Cortex of kidney (tissue), 1 donor: ENCODE measurements at places on chromosomes 6 and 20.

DNA sequence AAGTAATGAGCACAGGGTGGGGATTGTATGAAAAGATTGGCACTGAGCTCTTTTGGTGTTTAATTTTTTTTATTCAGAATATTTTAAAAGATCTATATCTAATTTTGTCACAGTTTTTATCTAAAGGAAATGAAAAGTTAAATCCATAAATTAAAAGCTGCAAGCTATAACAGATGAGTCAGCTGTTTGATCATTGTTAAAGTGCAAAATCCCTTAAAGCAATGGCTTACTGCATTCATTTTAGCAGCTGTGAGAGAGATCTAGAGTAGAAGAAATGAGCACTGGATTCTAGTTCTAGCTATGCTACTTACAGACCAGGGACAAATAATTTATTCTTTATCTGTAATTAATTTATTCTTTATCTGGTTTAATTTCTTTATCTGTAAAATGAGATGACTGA lies 245.9 kb downstream of the CD109 start:
- DNase-seq, result no peak

- no peak for DNase-seq
These were observed 59.6 kb upstream of the QKI start for GRCh38 chr6:163354761-163355425.

DNA sequence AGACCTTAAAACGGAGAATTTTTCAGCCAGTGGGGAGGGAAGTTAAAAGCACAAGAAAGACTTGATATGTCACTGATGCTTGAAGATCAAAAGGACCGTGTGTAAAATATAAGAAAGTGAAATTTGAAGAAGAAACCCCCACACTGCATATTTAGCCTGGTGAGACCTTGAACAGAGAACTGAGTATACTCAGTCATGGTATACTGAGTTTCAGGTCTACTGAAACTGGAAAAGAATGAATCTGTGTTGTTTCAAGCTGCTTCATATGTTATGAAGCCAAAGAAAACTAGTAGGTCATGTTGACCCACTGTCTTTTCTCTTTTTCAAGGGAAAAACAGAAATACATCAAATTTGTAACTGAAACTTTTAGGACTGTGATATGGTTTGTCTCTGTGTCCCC lies 443.8 kb upstream of the GJE1 start:
- DNase-seq, result no peak

GRCh38 chr6:159114569-159114968 lies 54.6 kb upstream of the FNDC1 start:
- no peak for DNase-seq

DNA sequence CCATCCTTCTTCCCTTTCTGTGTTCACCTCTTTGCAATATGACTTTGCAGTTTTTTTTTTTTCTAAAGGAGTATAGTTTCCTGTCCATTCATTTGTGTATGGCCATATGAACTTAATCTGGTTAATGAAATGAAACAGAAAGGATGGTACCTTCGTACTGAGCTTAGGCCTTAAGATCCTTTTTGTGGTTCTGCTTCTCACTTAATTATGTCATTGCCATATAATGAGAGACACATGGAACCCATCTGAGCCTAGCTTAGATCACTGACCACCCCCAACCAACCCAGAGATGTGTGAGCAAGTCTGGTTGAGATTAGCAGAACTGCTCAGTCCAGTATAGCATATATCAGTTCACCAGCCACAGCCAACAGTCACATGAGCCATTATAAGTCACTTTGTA lies 1179.6 kb downstream of the HACE1 start:
- no peak for DNase-seq
